Activated CD8-positive, alpha-beta memory T cell treated with anti-CD3 and anti-CD28 coated beads, Interleukin-2, amount 10 ng/mL, durations not matched to agents 7 days and 5 days (primary cell): ENCODE measurements at places on chromosomes 5 and 9.

DNA sequence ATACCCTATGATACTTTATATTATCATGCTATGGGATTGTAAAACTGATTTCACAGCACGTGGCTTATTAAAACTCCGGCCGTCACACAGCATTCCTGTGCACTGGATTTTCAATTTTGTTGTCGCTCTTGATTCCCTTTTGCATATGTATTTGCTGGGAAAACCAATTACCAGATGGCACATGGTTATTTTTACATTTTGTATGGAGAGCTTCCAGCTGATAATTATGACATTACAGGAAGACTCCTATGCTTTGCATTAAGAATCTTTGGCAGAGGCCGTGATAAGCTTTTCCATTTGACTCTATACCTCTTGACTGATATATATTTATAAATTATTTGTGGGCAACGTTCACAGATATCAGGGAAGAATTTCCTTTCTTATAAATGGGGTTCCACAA is 381.2 kb upstream of the RORB start:
- no peak for DNase-seq

DNA sequence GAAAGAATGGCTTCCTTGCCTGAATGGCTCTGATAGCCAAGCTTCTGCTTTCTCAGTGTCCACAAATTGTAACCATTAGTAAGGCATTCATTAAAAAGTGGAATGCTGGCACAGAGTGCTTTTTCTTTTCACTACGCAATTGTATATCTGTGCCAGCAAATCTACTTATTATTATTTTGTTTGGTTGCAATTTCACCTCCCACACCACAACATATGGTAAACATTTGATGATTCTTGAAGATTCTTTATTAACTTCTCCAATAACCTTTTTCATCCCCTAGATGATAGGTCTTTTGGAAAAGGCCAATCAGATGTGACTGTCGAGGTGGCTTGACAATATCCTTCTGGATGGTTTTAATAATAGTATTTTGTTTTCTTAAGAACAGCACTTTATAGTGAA is 234.1 kb downstream of the TMEM38B start:
- DNase-seq, result no peak

DNA sequence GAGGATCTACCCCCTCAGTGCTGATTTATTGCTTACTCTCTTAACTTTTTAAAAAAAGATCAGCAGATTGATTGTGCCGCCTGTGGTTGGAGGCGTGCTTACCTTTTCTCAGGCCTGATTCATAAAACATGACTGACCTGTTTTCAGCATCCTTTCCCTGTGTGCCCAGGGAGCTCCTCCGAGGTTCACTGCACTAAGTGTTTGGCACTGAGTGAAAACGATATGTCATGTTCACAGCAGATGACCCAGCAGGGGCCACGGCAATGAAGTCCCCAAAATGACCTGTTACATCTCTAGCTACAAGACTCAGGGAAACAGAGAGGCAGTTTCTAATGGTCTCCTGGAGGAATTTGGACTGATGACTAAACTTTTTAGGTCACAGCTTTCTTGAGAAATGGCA is 69.9 kb downstream of the INSYN2B start:
- no peak for DNase-seq

DNA sequence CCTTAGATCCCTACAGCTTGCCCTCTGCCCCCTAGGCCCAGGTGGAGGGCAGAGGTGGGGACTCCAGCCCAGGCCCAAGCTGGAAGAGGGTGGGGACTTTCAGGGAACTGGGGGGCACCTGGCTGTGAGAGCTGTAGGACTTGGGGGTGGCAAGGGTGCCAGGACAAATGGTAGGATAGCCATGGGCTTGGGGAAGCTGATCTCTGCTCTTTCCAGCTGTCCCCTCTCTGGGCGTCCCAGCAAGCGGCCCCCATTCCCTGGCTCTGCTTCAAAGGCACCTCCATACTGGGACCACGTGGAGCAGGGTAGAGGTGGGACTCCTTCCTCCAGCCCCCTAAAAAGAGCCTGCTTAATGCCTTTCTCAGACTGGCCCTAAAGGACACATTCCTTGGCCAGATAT is 385 bp downstream of the LTC4S start:
- no peak for DNase-seq
